ENCODE measurements at places on chromosomes 16 and 17.

DNA sequence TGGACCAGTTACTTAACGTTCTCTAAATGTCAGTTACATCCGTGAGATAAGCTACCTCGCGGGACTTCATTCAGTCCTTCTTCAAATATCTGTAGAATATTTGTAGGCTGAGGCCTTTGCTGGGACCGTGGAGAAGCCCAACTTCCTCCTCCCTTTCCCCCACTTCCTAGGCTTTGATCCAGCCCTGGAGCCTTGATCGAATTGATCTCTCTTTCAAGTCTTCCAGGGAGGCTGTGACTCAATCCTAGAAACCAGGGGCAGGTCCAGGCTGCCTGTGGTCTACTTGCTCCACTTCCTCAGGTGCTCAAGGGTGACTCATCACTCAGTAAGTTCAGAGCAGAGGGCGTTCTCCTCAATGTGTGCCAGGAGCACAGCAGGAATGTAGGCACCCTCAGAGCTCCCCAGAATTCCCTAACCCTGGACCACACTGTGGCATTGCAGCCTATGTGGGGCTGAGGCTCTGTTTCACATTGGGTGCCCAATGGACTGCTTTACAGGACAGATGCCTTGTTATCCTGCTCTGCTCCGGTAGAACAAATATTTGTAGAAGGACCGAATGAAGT lies 11.2 kb upstream of the CEP20 start:
- ATAC-seq = peak; percentile 90

GRCh38 chr17:82298538-82299421 lies 18.6 kb downstream of the CD7 start:
- no peak for ATAC-seq

DNA sequence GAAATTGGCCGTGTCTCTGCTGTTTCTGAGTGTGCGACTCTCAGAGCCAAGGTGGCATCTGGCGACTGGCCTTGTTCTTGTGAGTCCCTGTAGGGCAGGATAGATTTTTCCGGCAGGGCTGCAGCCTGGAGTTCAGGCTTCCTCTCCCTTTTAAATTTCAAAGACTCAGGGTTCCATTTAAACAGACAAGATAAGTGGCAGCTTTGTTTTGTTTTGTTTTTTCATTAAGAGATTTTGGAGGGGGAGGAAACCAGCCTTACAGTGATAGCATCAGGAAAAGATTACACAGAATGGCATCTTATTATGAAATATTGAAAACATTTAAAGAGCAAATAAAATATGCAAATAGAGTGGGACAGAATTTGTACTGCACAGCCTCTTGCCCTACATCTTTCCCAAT lies 151.3 kb downstream of the RPTOR start:
- ATAC-seq = no peak

DNA sequence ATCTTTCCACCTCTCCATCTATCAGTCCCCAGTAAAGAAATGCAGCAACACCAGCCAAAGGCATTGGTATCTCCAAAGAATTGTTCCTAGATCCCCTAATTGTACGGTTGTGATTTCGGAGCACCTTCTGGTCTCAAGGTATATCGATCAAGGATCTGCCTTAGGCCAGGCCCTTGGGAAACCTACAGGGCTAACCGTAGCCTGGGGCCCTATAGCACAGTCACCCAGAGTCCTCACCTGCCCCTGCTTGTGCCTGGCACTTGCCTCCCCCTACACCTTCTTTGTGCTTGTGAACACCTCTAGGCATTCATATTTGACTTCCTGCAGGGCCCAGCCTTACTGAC lies 16.8 kb upstream of the AURKB start:
- ATAC-seq = no peak

DNA sequence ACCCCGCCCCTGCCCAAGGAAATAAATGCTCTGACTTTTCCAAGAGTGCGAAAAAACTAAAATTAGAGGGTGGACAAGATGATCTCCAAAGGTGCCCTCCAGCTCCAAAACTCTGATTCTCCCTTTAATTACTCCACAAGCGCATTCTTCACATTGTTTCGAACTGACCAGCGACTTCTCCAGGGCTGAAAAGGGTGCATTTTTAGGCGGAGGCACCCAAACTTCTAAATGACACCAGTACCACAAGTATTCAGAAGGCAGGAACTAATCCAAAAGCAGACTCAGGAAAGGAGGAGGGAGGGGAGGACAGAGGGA lies 750 bp downstream of the ZFHX3 start:
- ATAC-seq = no peak

DNA sequence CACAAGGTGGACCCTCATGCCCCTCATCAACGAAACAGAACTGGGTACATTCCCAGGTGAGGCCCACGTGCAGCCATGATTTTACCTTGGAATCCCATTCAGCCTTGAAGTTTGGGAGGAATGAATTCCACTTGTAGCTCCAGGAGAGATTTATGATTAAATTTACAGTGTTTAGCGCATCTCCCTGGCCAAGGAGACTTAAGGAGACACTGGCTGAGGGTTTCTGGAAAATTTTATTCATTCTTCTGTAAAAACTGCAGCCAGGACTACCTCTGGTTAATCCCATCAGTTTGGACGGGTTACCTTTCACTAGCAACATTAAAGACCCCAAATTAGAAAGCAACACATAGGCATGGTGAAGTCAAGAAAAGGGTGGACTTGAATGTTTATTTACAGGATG lies 87.2 kb upstream of the SMURF2 start:
- no peak for ATAC-seq

DNA sequence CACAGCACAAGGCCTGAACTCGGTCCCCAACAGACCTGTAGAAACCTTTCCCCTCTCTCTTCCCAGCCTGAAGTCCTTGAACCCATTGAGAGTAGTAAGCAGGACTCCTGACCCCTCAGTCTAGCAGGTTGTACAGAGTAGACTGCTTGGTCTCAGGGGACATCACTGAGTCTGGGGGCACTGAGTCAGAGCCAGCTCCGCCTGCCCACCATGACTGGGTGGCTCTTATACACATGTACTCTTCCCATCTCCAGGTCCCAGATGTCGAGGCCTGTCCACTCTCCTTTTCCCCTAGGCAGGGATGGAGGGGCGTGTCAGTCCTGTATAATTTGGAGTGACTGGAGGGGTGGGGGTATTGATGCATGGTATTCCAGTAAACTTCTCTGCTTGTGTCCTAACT lies 23.5 kb downstream of the LIG3 start:
- peak; percentile 12 for ATAC-seq

- no peak for ATAC-seq
Observed at GRCh38 chr16:46896314-46896968, 12.3 kb downstream of the GPT2 start.

DNA sequence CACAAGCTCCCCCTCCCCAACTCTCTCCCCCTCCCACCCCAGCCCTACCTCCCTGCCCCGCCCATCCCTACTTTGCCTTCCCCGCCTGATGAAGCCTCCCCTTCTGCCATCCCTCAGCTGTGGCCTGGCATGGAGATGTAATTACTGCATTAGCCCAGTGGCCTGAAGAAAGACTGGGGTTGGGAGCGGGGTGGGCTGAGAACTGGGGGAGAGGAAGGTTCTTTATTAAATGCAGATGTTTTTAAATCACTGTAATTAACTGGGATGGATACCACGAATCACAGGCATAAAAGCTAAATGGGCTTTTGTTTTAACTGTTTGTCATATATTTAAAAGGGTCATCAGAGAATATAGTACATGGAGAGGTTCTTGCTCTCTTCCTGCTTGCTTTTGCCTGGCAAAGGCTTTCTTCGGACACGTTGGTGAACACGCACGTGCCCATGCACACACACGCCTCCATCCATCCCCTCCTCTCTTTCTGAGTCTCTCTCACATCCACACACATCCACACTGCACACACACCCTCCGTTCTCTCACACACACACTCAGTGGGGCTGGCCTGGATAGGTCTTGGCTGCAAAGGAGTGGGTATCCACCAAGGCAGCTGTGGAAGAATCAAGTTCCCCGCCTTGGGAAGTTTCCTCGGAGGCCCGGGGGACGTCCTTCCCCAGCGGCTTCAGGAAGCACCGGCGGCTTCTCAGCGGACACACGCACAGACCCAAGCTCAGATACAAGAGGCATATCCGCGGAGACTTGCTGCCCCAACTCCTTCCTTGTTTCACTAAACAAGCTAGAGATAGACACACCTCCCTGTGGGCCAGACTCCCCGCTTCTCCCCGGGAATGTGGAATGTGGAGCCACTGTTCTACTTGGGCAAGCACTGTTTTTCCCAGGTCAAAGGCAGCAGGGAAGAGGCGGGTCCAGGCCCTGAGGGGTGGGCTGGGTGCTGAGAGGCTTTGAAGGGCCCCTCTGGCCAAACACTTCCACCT lies 27.4 kb upstream of the TNRC6C start:
- ATAC-seq = no peak

DNA sequence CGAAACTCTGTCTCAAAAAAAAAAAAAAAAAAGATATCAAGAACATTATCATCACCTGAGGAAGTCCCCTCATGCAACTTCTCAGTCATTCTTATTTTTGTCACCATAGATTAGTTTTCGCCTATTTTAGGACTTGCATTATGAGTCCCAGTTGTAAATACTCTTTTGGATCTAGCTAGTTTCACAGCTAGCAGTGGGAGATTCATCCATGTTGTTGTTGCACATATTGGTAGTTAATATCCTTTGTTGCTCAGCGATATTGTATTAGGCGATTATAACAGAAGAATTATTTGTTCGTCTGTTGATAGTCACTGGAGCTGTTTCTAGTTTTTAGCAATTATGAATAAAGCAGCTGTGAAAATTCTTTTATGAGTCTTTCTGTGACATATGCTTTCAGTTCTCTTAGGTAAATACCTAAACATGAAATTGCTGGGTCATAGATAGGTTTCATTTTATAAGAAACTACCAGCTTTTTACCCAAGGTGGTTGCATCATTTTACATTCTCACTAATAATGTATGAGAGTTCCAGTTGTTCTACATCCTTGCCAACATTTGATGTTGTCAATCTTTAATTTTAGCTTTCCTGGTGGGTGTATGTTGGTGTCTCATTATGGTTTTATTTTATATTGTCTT lies 40.7 kb upstream of the MAP3K14 start:
- ATAC-seq = no peak

- ATAC-seq = no peak
Observed at GRCh38 chr16:4535627-4536108, 2.9 kb downstream of the CDIP1 start.

DNA sequence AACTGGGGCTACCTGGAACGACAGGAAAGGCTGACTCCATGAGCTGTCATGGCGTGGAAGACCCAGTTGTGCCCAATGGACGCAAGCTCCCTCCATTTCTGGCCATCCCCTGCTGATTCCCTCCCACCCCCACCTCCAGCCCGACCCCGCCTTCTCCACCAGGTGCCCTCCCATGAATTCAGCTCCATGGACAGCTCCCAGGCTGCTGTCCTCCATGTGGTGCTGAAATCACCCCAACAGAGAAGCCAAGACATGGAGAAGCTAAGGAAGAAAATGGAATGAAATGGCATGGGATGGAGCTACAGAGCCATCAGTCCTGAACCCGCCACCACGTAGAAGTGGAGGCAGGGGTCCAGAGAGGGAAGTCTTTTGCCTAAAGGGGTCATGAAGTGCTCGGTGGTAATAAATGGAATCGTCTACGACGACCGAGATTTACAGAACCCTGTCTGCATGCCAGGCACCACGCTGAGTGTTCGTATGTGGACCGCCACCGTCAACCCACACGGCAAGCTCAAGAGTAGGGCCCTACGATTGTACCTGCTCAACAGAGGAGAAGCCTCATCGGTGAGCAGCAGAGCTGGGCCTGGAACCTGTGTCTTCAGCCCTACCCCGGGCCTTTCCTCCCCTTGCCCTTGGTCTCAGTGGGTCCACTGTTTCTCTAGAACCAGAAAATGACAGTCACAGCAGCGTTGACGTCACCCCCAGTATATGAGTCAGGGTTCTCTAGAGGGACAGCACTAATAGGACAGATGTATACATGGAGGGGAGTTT lies 9.3 kb upstream of the ZC3H18 start:
- no peak for ATAC-seq

DNA sequence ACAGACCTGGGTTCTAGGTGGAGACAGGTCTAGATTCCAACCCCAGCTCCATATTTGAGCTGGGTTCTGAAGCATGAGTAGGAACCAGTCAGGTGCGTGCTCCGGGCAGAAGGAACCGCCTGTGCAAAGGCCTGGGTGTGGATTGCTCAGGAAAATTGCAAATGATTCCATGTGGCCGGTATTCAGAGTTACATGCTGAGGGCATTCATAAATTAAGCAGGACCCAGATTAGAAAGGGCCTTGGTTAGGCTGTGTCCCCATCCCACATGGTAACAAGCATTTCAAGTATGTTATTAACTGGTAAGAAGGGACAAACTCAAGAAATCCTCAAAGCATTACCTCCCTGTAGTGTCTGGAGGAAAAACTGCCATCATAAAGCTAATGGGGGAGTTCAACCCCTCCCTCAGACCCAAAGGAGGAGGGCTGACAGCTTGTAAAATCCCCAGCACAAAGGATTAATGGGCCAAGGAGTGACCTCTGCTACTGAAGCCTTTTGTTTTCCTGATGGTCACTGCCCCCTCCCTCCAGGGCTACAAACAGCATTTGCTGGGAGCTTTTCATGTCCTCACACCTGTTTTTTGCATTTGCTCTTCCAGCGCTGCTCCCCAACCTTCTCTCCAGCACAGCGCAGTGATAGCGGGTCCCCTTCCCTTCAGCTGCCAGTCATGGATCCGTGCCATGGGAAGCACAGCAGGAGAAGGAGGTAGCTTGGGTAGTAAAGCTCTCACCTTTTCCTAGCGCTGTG lies 218.0 kb downstream of the C16orf95 start:
- ATAC-seq = no peak

DNA sequence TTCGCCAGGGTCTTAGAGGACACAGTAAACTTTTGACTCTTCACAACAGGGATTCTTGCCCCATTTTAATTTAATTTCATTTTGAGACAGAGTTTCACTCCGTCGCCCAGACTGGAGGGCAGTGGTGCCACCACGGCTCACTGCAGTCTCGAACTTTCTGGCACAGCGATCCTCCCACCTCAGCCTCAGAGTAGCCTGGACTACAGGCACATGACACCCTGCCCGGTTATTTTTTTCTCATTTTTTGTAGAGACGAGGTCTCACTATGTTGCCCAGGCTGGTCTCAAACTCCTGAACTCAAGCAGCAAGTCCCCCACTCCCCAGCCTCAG lies 329 bp upstream of the NLE1 start:
- ATAC-seq = no peak

- ATAC-seq = no peak
Observed at GRCh38 chr17:50934161-50934560, 68.0 kb upstream of the TOB1 start.

All from esophagus mucosa (tissue), 1 donor.